ENCODE measurements at places on chromosomes 6 and 20. TPM values are rescaled to one million over a fixed set of nuclear protein-coding genes. Genes with fewer than 3 reads are reported as not detected.

DNA sequence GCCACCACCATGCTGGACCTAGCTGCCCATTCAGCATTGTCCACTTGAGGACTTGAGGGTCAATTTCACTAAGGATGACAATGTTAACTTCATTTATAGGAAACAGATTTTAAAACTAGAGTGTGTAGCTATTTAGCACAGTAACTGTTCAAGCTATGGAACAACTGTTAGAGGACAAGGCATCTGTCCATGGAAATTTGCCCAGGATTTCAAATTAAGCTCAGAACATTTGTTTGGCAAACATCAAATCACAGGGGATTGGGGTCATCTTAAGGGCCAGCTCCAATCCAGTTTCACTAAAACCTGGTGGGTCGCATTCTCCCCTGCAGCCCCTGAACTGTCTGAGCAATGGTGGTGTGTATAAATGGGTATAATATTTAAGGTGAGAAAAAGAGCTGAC is 35.1 kb downstream of the PM20D2 start:
- no peak for DNase-seq

MAS1L gene
- total RNA-seq, result not detected

GRCh38 chr6:40907198-40907701 is 131.8 kb downstream of the UNC5CL start:
- peak; percentile 33 for DNase-seq

GRM1 gene
- 5.6 TPM for total RNA-seq

EIF6 gene
- 33.1 TPM for total RNA-seq

GRCh38 chr6:166317261-166318212 is 9.3 kb upstream of the PRR18 start:
- no peak for DNase-seq

- no peak for DNase-seq
These were observed 38.9 kb upstream of the SNAP25 start for GRCh38 chr20:10179574-10180298.

C6orf141 gene
- total RNA-seq, result not detected

GRCh38 chr6:28814032-28814976 is 109.5 kb downstream of the TRIM27 start:
- no peak for DNase-seq

DNA sequence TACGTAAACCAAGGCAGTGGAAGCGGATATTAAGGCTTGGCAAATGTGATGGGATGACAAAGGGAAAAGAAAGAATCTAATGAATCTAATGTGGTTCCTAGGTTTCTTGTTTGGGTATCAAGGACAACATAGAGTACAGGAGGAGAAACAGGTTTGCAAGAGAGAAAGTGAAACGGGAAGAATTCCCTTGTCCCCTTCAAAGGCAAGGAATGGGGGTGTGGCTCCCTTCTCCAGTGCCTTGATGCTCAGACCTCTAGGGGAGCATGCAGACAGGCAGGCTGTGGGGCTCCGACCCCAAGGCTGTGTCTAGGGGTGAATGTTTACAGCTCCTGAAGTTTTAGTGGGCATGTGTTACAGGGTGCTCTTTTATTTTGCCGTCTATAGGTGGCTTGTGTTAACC is 317.5 kb upstream of the HSF2 start:
- no peak for DNase-seq

- no peak for DNase-seq
These were observed 955 bp upstream of the SLC26A8 start for GRCh38 chr6:36025260-36025931.

DNA sequence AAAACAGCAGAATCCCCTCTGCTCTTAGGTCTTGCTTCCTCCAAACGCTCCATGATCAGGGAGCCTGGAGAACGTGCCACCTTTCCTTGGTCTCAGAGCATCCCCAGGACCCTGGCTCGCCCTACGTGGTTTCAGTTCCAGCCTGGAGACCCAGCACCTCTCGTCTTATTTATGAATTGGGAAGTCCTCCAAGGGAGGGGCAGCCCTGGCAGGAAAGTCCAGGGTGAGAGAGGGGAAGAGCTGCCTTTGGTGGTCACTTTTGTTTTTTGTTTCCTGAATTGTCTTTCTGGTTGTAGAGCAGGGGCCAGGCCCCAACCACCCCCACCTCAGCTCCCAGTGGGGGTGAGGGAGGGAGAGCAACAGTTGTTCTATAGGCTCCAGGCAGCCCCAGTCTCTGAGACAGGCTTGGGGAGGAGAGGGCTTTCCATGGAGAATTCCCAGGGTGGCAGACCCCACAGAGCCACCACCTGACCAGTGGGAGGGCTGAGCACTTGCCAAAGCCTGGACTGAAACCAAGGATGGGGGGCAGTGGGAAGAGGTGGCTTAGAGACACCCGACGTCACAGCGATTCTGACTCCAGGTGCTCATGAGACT is 88.8 kb downstream of the PRND start:
- DNase-seq, result no peak

- no peak for DNase-seq
These were observed 568 bp downstream of the AGPAT1 start for GRCh38 chr6:32175322-32175710.

DNA sequence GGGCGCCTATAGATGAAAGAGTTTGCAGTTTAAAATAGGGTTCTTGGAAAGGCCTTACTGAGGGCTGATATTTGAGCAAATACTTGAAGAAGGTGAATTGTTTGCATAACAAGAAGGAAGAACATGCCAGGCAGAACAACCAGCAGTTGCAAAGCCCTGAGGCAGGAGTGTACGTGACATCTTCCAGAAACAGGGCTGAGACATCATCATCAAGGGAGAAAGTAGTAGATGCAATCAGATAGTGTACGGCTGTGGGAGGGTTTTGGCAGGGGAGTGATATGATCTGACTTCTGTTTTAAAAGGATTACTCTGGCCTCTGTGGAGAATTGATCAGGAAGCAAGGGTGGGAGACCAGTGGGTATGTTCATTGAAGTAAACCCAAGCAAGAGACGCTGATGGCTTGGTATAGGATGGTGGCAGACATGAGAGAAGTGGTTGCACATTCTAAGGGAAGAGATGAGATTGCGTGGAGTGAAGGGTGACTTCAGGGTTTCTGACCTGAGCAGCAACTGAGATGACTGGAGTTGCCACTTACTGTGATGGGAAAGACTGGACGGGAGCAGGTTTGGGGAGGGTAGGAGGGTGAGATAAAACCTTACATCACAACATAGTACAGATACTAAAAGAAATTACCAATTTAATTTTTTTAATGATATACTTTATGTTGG is 28.8 kb downstream of the RIOK1 start:
- no peak for DNase-seq

EYS gene
- total RNA-seq, result 0.02 TPM

- DNase-seq, result no peak
These were observed 82.2 kb downstream of the WDR27 start for GRCh38 chr6:169619650-169620049.

SCRT2 gene
- not detected for total RNA-seq

PEX3 gene
- total RNA-seq, result 20.6 TPM

DNA sequence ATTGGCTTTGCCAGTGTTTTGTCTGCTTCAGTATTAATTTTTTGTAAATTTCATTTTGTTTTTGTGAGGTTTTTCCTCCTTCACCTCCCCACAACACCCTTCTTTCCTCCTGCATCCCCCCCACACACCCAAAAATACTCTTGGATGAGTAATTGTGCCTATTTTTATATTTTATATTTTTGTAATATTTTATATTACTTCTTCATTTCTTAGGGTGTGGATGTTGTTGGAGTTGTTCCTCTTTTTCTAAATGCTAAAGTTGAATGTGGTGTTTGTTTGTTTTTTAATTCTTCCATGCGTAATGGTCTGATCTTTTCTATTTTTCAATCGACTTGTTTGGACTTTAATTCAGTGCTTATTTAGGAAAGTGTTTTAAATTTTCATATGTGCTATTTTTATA is 420.5 kb upstream of the SOX4 start:
- DNase-seq, result no peak

DNA sequence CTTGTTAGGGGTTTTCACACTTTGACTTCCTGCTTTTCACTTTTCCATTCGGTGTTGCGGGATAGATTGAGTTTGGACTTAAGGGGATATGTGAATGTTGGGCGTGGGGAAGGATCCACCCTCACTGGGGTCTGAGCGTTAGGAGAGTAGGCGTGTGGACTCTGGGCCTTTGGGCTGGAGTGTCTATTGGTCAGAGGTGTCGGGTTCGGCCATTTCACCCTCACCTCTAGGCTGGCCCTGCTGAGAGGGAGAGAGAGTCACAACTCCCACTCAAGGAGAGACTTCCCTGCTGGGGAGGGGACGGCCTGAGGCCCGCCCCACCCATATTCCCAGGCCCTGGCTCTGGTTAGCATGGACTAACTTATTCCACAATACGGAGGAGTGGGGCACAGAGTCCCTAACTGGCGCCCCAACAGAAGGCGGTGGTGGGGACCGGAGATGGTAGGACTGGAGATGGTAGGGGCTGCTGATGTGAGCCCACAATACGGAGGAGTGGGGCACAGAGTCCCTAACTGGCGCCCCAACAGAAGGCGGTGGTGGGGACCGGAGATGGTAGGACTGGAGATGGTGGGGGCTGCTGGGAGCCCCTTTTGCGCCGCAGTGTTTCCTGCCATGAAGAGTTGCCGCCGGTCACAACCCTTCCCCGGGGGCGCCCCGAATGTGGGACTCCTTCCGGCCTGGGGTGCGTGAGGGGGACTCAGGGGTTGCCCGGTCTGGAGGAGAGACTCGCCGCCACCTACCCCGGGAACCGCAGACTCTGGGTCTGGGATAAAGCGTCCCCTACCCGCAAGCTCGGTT is 1.4 kb upstream of the PTPRA start:
- DNase-seq, result no peak

- DNase-seq, result no peak
These were observed 38.8 kb downstream of the SESN1 start for GRCh38 chr6:109055771-109056235.

DNA sequence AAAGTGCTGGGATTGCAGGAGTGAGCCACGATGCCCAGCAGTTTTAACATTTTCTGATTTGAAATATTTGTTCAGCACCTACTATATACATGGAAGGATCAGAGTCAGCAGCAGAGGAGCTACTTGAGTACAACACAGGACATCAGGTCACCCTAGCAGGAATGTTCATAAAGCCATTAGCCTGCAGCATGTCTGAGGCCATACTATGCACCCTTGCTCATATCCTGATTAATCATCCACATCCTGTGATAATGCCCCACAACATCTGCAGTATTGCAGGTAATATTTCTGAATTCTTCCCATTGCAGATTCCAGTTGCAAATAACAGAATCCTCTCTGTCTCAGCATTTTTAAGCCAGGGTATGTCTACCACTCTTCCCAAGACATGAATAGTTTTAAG is 171.0 kb upstream of the PRND start:
- DNase-seq, result no peak

TRIM15 gene
- total RNA-seq, result not detected

TOMM34 gene
- 8.4 TPM for total RNA-seq

TPD52L1 gene
- 57.0 TPM for total RNA-seq

- no peak for DNase-seq
These were observed 51.0 kb upstream of the IL20RA start for GRCh38 chr6:137095651-137096238.

SLC22A2 gene
- total RNA-seq, result not detected

DNA sequence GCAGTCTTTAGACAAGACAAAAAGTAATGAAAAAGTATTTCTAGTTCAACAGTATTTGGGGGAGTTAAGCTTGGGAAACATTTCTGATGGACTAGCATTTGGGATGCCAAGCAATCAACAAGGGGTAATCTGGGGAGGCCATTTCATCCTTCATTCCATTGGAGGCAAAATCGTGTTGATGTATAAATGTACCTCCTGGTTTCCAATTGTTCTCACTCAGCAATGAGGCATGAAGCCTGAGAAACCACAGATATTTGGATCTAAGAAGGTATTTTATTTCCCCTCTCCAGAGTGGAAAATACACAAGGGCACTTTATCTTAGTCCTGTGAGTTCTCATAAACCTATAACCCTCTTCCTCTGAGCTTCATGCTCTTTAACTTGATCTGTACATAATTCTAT is 68.2 kb downstream of the TBX18 start:
- DNase-seq, result no peak

- no peak for DNase-seq
These were observed 5.8 kb downstream of the TUBB start for GRCh38 chr6:30725713-30726505.

IP6K3 gene
- total RNA-seq, result 15.9 TPM

PDYN gene
- not detected for total RNA-seq

C6orf52 gene
- total RNA-seq, result 0.62 TPM

- no peak for DNase-seq
These were observed 143.7 kb downstream of the MOXD1 start for GRCh38 chr6:132257561-132257960.

DNA sequence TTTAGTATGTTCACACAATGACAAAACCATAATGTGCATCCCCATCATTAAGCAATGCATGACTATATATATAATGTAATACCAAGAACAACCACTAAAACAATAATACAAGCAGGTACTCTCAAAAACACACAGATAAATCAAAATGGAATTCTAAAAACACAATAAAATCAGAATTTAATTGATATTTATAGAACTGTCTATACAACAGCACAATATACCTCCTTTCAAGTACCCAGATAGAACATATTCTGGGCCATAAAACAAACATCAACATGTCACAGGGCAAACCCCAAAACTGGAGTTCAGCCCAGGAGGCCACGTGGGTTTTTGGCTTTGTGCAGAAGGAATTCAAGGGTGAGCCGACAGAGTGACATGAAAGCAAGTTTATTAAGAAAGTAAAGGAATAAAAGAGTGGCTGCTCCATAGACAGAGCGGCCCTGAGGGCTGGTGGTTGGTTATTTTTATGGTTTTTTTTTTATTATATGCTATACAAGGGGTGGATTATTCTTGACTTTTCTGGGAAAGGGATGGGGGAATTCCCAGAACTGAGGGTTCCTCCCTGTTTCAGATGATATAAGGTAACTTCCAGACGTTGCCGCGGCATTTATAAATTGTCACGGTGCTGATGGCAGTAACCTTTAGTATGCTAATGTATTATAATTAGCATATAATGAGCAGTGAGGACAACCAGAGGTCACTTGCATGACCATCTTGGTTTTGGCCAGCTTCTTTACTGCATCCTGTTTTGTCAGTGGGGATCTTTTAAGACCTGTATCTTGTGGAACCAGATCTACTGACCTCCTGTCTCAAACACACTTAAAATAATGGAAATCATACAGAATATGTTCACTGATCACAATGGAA is 5.6 kb downstream of the RAB23 start:
- DNase-seq, result no peak

OOEP gene
- total RNA-seq, result not detected

- no peak for DNase-seq
These were observed 18.3 kb downstream of the FOXC1 start for GRCh38 chr6:1627827-1628560.

GRCh38 chr20:56249244-56249955 is 868 bp downstream of the MC3R start:
- no peak for DNase-seq

DNA sequence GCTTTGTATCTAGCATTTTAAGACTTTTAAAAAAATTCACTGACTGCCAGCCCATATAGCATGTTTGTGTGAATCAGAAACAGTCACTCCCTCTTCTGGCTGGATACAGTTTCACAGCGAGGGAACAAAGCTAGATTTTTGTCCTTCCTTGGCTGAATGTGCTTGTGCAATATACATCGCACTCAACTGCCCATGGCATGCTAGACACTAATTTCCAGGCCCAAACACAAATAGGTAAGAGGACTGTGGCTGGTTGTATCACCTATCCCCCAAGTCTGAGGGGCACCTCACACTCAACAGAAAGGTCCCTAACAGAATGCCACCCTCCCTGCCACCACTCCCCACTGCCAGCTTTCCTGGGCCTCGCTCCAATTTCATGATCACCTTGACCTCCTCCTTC is 16.2 kb upstream of the BLCAP start:
- DNase-seq, result no peak

- no peak for DNase-seq
These were observed 105.7 kb upstream of the LAMP5 start for GRCh38 chr20:9408422-9409300.
